ENCODE measurements at places on chromosomes 4 and X. TPM values are rescaled to one million over a fixed set of nuclear protein-coding genes. Genes with fewer than 3 reads are reported as not detected.
A peak's percentile ranks its signal among the peaks of the same experiment; 100 is the strongest.

DNA sequence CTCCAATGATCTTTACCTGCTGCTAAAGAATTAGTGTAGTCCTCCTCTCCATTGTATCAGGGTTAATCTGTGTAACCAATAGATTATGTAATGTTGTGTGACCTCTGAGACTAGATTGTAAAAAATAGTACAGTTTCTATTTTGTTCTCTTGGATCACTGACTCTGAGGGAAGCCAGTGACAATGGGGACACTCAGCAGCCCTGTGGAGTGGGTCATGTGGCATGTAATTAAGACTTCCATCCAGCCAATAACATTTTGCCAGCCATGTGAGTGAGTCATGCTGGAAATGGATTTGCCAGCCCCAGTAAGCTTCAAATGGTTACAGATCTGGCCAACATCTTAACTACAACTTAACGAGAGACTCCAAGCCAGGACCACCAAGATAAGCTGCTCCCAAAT, 332.3 kb downstream of the PTTG2 start:
- DNase-seq = no peak

ABCG2 gene
- 9.1 TPM for total RNA-seq

GRCh38 chr4:120704538-120704937, 218.0 kb downstream of the PRDM5 start:
- DNase-seq = no peak

DNA sequence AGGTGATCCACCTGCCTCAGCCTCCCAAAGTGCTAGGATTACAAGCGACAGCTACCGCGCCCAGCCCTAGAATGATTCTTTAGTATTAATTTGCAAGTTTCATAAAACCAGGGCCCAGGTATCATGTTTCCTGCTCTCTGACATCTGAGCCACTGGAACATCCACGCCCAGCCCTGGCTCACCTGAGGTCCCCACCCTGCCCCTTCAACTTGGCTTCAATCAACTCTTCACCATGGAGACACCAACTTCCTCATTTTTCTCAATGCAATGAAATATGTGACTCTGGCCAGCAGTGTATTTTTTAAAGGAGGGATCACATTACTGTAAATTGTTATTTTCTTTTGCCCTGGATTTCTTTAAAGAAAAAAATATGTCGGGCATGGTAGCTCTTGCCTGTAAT, 3.9 kb downstream of the PRSS12 start:
- peak; percentile 52 for DNase-seq

- no peak for DNase-seq
Observed at GRCh38 chr4:141301216-141301615, 80.5 kb downstream of the ZNF330 start.

SSX4 gene
- total RNA-seq = not detected

ZAR1 gene
- 0.48 TPM for total RNA-seq

REPS2 gene
- 5.3 TPM for total RNA-seq

- DNase-seq = no peak
Observed at GRCh38 chrX:133541021-133541420, 125.7 kb upstream of the GPC4 start.

SLC25A14 gene
- total RNA-seq = 1.2 TPM

XAGE2 gene
- not detected for total RNA-seq

DNA sequence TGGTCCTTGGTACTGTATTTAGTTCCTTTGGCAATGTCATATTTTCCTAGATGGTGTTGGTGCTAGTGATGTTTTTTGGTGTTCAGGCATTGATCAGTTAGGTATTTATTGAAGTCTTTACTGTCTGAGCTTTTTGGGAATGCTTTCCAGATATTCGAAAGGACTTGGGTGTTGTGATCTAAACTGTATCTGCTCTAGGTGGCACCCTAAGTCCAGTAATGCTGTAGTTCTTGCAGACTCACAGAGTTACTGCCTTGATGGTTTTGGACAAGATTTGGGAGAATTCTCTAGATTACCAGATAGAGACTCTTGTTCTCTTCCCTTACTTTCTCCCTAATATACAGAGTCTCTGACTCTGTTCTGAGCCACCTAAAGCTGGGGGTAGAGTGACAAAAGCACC, 513.6 kb upstream of the PITX2 start:
- no peak for DNase-seq

DNA sequence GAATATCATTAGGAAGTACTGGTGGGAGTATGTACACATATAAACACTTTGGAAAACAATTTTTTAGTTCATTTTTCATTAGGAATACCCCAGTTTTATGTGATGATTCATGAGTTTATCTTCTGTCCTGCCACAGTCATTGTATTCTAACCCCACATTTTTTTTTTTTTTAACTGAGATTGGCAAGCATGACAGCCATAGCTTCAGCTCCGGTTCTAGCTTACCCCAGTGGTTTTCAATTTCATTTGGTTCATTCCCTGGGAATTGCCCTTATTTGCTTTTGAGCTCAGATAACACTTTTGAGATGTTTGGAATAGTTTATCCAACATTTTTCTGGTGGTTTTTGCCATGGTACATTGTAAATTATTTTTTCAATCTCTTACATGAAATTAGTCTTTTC, 21.0 kb upstream of the FMR1 start:
- DNase-seq = no peak

DMRTC1 gene
- total RNA-seq = not detected

LINC00632 gene
- total RNA-seq = 36.6 TPM

DNA sequence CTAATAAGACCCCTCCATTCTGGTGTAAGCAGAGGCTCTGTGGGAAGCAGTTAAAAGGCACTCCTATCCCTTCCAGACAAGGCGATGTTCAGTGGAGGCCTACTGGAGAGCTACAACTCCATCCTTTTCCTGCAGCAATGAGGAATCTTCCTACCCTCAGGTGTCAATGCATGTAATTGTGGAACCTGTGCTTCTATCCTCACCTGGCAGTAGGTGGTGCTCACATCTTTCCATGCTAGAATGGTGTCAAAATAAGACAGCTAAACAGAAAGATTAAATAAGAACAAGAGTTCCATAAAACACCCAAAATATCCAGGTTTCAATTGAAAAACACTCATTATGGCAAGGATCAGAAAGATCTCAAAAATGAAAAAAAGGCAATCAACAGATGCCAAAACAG, 224.6 kb downstream of the IL15 start:
- DNase-seq = no peak

GRCh38 chrX:10512258-10512657, 108.1 kb downstream of the MID1 start:
- no peak for DNase-seq

TBC1D19 gene
- total RNA-seq = 121 TPM

- DNase-seq = no peak
Observed at GRCh38 chr4:71275004-71275403, 63.8 kb upstream of the SLC4A4 start.

- no peak for DNase-seq
Observed at GRCh38 chr4:66062921-66063320, 392.6 kb upstream of the EPHA5 start.

GRCh38 chr4:55866973-55867574, 13.6 kb downstream of the EXOC1 start:
- DNase-seq = peak; percentile 61

DNA sequence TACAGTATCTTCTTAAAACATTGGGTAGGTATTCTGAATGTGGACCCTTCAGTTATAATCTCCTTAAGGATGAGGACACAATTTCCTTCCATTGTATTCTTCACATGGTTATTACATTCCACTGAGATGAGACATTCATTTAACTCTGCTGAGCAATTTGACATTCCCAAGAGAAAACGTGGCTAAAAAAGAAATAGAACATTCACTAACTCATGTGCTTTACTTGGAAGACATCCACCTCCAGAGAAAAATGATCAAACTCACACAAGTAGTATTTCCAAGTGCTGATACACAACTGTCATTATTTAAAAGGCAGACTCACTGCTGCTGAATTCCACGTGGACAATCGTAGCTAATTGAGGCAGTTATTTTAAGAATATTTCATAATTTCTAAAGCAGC, 227.9 kb upstream of the ANKRD50 start:
- DNase-seq = peak; percentile 65

FGD1 gene
- 3.1 TPM for total RNA-seq

GRCh38 chr4:6576512-6576911, 1.5 kb downstream of the MAN2B2 start:
- DNase-seq = no peak

- no peak for DNase-seq
Observed at GRCh38 chr4:20520901-20521300, 179.4 kb upstream of the PACRGL start.

GRCh38 chrX:3526731-3527130, 180.3 kb upstream of the MXRA5 start:
- peak; percentile 56 for DNase-seq

PAK3 gene
- 7.7 TPM for total RNA-seq

GRCh38 chrX:3651277-3651676, 62.2 kb downstream of the PRKX start:
- DNase-seq = no peak

TMEM185A gene
- total RNA-seq = 28.4 TPM

GRCh38 chr4:179626687-179627086, 2184.4 kb upstream of the AGA start:
- DNase-seq = no peak

C4orf50 gene
- total RNA-seq = 1.4 TPM

- DNase-seq = no peak
Observed at GRCh38 chr4:139278485-139278884, 1.5 kb downstream of the MGARP start.

- peak; percentile 93 for DNase-seq
Observed at GRCh38 chr4:55258152-55258865, 87.7 kb upstream of the SRD5A3 start.

- no peak for DNase-seq
Observed at GRCh38 chrX:7943600-7944245, 16.5 kb upstream of the PNPLA4 start.

GRCh38 chr4:151325111-151325948, at the start of gene SH3D19:
Gene SH3D19, minus strand, starts transcription at chr4:151325605. Its CDS starts 253 bp downstream, at chr4:151325352.
- DNase-seq = peak; percentile 90

DNA sequence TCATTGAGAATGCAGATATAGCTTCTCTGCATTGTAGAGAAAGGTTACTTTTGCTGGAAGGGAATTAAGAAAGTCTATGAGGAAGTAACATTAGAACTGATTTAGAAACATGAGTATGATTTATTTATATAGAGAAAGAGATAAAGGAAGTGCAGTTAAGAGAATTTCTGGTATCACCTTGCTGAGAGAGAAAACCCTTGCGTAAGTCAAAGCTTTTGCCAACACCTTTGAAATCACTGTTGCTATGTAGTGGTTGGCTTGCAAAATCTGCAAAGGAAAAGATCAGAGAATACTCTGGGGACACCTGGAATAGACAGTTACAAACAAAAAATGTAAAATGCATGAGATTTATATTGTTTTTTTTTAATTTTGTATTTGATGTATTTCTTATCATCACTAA, 137.3 kb upstream of the RXFP1 start:
- DNase-seq = no peak

GRCh38 chrX:40022421-40022820, 75.3 kb downstream of the BCOR start:
- no peak for DNase-seq

- no peak for DNase-seq
Observed at GRCh38 chr4:78634011-78634664, 82.6 kb downstream of the ANXA3 start.

GRCh38 chr4:129223945-129224344, 128.0 kb downstream of the C4orf33 start:
- no peak for DNase-seq

DNA sequence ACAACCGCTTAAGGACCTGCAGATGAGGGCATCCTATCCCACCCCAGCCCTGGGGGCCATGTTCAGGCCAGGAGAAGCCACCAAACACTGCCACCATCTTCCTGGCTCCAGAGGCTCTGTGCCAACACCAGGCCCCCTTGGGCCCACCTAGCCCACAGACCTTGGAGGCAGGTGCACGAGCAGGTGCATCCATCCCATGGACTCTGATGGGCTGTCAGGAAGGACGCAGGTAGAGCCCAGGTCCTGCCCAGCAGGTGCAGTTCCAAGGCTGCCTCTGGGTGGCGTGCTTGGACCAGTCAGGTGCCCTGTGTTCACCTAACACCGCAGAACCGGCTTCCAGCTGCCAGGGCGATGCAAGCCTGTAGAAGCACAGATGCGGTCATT, 22.8 kb upstream of the PDE6B start:
- DNase-seq = peak; percentile 5

DNA sequence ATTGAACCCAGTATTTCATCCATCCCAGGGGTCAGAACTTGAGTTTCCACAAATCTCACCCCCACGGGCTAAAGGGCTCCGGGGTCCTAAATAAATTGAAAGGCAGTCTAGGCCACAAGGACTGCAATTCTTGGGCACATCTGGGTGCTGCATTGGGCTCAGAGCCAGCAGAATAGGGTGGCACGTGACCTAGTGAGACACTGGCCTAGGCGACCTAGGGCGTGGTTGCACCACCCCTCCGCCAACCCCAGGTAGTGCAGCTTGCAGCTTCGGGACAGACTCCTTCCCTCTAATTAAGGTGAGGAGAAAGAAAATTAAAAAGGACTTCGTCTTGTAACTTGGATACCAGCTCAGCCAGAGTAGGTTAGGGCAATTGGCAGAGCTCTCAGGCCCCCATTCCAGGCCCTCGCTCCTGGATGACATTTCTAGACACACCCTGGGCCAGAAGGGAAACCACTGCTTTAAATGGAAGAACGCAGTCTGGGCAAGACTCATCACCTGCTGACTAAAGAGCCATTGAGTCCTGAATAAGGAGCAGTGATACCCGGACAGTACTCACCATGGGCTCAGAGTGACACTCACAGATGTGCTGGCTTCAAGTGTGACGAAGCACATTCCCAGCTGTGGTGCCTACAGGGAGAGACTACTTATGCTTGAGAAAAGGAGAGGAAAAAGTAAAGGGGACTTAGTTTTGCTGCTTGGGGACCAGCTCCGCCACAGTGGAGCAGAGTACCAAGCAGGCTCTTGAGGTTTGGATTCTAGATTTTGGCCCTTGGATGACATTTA, 735.4 kb downstream of the FSTL5 start:
- DNase-seq = no peak

DNA sequence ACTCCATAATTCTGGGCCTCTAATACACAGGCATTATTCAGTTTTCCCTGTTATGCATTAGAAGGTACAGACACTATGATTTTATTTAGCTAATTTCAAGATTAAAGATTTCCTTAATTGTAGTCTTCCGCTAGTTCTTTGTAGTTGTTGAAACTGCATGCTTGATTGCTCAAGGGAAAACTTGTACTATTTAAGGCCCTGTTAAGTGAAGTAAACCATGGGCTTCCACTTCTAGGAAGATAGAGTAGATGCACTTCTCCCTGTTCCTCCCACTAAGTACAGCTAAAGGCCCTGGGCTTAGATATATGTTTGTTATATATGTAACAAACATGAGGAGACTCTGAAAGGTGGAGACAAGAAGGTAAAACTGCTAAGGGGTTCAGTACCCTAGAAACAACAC, 215.8 kb upstream of the LEF1 start:
- DNase-seq = no peak

DNA sequence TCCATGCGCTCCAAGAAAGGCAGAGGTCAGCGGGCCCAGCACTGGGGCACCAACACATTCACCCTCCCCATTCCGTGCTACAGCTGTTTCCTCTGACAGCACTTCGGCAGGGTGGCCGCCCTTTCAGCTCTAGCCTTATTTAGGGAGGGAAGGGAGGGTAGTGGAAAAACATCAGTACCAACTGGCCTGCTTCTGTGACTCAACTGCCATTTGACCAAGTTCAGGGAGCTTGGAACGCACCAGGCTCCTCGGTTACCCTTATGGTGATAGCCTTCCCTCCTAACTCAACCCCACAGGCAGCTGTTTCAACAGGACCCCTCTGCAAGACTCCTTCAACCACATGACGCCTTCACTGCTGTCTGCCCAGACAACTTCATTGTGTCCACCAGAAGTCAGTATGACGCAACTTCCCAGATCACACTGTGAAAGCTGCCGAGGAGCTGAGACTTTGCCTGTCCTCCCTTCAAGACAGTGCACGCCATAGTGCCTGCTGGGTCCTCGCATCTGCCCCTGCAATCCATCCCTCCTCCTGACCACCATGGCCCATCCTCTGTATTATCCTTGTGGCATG, 132.2 kb downstream of the AFAP1 start:
- no peak for DNase-seq

BRS3 gene
- total RNA-seq = 1.2 TPM

Data from umbilical cord (tissue), 2 donors.